ENCODE measurements at places on chromosomes 5 and 9.

GRCh38 chr5:40653221-40654022, 26.3 kb upstream of the PTGER4 start:
- DNase-seq, result no peak

DNA sequence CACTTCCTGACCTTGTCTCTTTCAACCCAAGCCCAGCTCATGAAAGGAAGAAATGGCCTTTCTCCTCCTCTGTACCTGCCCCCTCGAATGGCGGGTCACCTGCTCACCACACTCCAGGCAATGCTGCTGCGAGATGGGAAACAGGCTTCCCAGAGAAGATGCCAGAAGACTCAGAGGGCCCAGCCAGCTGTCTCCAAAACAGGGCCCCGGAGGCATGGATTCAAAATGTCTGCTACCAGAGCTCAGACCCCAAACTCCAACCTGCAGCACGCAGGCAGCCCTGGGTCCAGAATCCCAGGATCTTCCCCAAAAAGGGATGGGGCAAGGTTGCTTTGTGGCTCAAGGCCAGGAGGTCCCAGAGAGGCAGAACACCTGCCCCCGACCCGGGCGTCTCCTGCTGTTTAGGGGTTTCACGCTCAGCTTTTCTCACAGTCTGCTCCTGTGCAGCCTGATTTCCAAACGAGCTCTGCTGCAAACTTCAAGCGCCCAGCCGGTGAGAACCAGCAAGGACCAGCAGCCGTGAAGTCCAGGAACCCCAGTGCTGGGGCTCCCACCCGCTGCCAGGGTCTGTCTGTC, 42.5 kb downstream of the VAV2 start:
- DNase-seq, result no peak

DNA sequence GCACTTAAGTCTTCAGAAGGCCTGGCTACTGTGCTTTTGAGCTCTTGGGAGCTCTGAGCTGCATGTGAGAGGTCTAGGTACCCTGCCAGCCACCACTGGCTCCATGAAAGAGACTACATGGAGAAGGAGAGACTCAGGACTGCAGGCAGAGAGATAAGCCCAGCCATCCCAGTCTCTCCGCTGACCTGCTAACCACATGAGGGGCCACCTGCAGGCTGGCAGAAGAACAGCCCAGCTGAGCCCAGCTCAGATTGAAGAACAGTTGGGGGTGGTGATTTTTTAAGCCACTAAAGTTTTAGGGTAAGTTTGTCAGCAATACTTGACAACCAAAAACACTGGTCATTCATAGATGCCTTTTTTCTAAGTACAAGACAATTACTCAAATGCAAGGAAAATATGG, 205.0 kb upstream of the PRDM9 start:
- no peak for DNase-seq

DNA sequence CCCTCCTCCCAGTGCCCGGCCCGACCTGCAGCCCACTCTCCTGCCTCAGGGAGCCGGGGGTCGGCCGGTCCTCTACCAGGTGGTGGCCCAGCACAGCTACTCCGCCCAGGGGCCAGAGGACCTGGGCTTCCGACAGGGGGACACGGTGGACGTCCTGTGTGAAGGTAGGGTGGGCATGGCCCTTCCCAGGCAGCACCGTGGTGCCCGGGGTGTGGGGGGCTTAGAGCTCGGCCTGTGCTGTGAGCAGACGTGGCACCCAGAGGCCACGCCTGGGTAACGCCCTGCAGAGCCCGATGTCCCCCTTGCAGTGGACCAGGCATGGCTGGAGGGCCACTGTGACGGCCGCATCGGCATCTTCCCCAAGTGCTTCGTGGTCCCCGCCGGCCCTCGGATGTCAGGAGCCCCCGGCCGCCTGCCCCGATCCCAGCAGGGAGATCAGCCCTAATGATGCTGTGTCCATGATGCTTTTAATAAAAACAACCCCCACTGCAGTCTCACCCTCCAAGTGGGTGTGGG, 7.2 kb downstream of the ENTPD8 start:
- no peak for DNase-seq

DNA sequence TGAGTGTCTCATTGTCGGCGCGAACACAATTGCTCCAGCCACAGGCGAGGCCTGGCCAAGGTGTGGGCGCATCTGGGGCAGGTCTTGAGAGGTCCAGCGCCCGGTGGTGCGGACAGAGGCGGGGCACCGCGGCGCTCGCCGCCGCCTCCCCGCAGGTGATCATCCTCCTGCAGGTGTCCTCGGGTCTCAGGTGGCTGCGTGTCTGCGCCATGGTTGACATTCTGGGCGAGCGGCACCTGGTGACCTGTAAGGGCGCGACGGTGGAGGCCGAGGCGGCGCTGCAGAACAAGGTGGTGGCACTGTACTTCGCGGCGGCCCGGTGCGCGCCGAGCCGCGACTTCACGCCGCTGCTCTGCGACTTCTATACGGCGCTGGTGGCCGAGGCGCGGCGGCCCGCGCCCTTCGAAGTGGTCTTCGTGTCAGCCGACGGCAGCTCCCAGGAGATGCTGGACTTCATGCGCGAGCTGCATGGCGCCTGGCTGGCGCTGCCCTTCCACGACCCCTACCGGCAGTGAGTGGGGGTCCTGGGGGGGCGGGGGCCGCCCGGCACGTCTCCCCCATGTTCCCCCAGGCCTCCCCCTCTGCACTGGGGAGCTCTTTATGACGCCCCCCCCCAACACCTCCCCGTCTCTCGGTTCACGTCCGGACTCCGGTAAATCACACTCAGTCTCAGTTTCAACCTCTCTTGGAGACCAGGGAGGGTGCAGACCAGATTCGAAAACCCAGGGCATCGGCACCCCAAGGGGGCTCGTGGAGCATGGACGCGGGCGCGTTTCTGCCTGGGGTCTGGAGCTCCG, 446 bp downstream of the NXNL2 start:
- DNase-seq, result no peak

DNA sequence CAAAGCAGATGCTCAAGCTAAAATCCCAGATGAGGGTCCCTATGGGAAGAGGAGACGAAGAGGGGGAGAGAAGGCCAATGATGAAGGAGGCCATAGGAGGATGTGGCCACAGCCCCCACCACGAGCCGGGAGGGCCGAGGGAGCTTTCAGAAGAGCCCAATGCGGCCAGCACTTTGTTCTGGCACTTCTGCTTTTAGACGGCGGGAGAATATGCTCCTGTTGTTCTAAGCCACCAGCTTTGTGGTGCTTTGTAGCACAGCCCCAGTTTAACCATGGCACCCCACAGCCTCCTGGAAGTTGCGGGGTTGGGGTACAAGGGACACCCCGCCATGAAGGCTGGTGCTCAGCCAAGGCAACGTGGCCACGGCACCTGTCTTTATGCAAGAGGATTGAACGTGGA, 33.4 kb downstream of the LPCAT1 start:
- no peak for DNase-seq

GRCh38 chr5:165495829-165496380, 1990.5 kb downstream of the MAT2B start:
- DNase-seq, result no peak

Measured in H1 (cell line).